Fibroblast of skin of left quadriceps (primary cell): ENCODE measurements at places on chromosomes 16 and 17.

GRCh38 chr17:77753246-77753645, 205.3 kb upstream of the TNRC6C start:
- no peak for DNase-seq

DNA sequence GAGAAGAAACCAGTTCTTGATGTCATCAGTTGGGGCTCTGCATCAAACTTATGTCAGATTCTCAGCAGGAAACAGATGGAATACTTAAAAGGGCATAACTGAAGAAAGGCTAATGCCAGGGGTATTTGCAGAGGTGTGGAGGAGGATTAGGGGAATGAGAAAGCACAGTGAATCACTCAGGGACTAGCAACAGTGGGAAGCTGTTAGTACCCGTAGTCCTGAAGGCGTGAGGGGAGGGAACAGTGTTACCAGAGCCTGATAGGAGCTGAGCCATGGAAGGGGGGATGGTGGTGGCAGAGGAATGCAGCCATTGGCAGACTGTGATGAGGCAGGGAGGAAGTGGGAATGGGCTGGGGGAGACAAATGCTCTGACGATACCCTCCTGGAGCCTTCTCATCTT, 162.3 kb downstream of the UTP18 start:
- DNase-seq, result no peak

DNA sequence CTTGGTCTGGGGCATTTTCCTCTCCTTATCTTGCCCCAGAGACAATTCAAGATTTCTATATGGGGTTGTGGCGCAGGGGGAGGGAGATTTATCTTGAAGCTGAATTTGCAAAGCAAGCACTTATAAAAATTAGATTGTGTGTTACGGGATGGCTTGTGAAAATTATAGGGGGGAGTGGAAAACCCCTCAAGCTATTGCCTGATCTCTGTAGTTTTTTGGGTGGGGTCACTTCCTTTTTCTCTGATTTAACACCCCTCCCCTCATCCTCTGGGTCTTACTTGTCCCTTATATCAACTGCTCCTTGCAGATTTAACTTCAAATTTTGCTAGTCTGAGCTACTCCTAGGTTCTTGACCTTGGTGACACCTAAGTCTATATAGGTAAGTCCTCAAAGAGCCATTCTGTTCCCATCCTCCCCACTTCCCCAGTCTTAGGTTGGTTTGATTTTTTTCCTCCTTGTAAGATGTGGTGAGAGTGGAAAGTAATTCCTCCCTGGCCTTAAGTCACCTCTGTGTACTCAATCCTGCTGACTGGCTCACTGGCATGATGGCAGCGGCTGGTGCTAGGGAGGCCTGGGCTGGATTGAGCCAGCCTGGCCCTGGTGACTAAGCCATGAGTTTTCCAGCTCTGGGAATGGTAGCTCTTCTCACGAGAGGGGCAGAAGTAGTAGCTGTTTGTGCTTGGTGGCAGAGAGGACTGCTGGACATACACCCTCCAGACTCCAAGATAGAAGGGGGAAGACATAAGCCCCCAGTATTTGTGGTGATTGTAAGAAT, 2.3 kb downstream of the ARL4D start:
- no peak for DNase-seq

GRCh38 chr17:19978805-19979211, 1.2 kb upstream of the AKAP10 start:
- DNase-seq, result no peak

DNA sequence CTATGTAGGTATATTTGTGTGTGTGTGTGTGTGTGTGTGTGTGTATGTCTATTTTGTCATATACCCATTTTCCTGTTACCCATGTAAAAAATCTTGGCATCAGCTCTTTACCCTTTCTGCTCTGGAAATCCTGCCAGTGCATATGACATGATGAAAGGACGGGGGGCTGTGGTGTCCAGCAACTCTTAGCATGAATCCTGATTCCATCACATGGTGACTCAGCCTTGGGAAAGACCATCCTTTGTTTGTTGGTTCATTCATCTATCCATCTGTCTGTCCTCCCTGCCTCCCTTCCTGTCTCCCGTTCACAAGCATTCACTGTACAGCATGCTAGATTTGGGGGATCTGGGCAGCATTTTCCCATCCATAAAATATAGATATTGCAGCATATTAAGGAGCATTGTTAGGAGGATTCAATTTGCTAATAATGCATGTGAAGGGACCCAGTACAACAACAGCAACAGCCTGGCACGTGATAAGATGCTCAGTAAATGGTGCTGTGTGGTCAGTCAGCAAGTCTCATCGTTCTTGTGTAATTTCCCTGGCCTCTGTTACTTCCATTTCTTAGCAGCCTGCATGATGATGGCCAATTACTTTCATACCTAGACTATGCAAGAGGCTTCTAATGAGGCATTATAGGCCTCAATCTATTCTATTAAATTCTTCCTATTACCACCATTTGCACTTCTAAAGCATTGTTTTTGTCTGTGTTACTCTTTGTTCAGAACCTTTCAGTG, 191.0 kb downstream of the PRKCA start:
- no peak for DNase-seq

- no peak for DNase-seq
These were observed 17.9 kb downstream of the GABARAPL2 start for GRCh38 chr16:75584108-75584507.

- DNase-seq, result peak; percentile 53
These were observed 118.2 kb upstream of the KCNJ18 start for GRCh38 chr17:21573961-21574610.

DNA sequence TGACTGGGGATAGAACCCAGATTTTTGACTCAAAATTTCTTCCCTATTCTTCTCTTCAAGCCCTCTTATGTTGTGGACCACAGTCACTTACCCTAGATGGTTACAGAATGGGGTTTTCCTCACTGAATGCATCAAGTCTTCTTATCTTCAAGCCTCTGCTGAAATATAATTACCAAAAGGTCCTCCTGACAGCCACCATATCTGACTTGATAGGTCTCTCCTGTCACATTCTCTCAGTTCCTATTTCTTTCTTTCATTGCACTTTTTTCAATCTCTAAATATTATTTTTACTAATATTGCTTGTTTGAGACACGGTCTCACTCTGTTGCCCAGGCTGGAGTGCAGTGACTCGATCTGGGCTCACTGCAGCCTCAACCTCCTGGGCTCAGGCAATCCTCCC, 1.1 kb upstream of the COPZ2 start:
- no peak for DNase-seq

DNA sequence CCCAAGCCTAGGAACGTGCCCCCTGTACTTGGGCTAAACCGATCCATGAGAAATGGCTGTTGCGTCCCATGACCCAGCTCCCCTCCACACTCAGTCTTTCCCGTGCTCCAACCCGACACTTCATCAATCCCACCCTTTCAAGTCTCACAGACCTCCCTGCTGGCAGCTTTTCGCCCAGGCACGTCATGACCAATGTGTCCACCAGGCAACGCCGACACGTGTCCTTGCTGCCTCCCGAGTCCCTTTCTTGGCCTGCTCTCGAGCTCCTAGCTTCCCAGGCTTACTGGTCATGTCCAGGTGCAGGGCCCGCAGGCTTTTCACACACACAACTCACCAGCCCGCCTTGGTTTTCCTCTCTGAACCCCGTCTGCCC, 12.2 kb downstream of the MNT start:
- no peak for DNase-seq

- DNase-seq, result no peak
These were observed 34.9 kb downstream of the BCO1 start for GRCh38 chr16:81273223-81273950.

GRCh38 chr16:80718480-80719220, 85.7 kb downstream of the CDYL2 start:
- no peak for DNase-seq

DNA sequence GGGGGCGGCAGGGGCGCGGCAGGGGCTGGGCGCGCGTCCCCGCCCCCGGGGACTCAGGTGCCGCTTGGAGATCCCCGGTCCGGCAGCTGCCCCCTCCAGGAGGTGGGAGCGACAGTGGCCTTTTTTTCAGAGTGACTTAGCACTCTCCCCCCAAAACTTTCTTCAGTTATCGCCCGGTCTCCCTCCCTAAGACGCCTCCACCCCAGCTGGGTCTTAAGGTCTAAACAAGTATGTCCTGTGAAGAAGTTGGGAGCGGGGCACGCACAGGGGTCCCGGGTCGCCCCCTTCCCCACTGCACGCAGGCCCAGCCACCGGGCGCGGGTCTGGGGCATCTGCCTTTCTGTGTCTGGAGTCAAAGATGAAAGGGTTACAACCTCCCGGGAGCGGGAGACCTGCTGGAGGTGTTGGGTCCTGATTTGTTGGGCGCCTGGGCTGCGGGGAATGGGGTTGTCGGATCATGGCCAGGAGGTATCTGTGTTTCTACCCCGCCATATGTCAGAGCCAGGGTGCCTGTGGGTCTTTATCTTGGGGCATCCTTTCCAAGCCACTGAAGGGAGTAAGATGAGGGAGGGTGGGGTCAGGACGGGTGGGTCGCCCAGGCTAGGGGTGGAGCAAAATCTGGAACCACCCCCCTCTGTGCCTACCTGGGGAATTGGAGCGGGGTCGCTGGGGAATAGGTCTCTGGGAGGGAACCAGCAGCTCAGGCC, 757 bp downstream of the FMNL1 start:
- no peak for DNase-seq

DNA sequence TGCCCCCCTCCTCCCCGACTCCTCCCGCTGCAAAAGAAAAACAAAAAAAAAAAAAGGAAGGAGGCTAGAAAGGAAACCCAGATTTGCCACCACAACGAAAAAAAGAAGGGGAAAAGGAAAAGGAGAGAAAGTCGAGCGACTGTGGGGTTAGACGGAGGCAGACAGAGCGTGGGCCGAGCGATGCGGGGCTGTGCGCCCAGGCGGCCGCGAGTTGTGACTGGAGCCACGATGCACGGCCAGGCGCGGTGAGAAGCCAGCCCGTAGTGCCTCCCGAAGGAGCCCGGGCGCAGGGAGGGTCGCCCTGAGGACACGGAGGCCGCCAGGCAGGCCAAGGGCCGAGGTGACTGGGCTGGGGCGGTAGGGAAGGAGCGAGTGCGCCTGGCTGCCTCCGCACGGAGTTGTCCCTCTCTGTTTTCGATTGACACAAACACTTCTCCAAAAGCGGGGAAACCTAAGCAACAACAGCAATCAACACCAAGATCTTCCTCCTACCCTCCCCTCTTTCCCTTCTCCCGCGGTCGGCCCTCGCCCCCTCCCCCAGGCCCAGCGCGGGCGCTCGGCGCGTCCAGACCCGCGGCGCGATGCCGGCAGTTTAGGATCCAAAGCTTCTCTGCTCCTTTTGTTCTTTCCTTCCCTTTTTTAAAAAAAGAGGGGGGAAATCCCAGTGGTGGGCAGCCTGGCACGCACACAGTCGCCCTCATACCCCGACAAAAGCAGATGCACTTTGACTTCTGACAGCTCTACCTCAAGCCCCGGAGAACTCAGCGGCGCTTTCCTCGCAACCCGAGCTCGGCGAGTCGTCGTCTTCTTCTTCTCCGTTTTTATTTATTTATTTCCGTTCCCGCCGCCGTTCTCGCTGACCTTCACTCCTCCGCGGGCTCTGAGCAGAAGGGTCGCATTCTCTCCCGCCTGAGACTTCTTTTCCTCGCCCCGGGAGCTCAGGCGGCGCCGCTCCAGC, at the start of gene LHX1:
Gene LHX1, plus strand, starts transcription at position 475 of the 958 bp plus-strand sequence. CDS start 723 bp downstream, outside the sequence.
- DNase-seq, result no peak

- no peak for DNase-seq
These were observed 35.5 kb upstream of the RPH3AL start for GRCh38 chr17:388087-388486.

DNA sequence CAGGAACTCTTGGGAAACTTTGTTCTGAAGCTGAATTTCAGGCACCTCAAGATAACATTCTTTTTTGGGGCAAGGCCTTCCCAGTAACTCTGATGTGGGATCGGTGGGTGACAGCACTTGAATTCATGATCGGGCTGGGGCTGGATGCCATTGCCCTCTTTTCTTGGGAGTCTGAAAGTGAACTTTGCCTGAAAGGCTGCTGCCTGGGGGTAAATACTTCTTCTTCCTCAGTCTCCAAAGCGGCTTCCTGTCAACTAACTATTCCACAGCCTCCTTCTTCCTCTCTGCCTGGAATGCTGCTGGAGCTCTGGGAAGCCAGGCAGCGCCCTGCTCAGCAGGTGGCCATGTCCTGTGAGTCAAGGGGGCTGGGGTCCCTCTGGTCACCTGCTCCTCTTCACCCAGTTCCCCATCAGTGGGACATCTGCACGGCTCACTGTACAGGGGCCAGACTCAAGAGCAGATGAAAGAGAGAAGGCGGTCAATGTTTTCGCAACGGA, 79.5 kb downstream of the WIPI1 start:
- DNase-seq, result no peak

DNA sequence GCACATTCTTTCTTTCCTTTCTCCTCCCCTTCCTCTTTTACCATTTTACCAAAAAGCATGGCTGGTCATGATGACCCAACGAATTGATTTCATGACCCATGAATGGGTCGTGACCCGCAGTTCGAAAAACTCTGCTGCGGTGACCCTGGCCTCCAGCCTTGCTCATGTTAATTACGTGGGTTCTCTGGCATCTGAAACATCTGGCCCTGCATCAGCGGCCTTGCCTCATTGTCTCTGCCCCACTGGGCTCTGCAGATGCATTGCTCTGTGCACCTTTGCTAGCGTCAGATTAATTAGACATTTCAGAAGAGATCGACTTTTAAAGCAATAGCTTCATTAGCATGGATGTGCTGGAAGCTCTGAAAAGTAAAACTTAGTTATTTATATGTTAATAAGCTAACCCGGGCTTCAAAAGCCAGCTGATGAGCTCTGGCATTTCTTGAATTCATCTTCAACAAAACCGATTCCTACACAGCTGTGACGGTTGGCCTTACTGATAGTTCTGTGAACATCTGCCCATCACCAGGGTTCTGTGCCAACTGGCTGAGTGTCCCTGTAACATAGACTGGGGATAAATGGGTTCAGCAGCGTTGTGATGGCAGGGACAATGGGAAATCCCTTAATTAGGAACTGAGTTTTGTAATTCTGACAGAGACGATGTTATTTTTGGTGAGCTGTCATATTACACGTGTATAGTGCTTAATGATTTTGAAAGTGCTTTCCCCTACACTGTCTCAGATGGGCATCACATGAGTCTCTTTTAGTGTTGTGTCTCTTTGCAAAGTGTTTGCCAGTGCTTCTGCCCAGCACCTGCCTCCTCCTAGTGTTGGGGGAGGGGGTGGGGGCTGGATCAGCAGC, 225.9 kb upstream of the EEF2KMT start:
- DNase-seq, result no peak

- DNase-seq, result no peak
These were observed 36.7 kb upstream of the HELZ start for GRCh38 chr17:67281743-67282142.

GRCh38 chr17:81406117-81406953, 11.1 kb downstream of the BAHCC1 start:
- no peak for DNase-seq
